ENCODE measurements at places on chromosomes 7 and 10.

GRCh38 chr7:33745934-33746333, 159.4 kb upstream of the BMPER start:
- DNase-seq = no peak

- DNase-seq = no peak
Measured at GRCh38 chr7:112173568-112173905, 32.7 kb downstream of the DOCK4 start.

DNA sequence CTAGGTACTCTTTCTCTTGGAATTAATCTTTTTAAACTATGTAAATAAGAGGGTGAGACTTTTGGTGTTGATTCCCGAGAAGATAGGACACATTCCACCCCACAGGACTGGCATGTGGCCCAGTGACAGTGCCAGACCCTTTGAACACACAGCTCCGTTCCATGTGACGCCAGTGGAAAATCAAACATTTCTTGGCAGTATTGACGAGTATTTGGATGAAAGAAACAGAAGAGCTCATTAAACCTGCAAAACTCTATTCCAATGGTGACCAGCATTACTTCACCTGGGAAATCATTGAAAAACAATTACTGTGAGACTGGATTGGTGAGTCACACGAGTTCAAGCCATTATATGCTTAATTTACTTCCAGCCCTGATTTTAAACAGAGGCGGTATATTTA, 25.8 kb downstream of the AKR1E2 start:
- DNase-seq = no peak

DNA sequence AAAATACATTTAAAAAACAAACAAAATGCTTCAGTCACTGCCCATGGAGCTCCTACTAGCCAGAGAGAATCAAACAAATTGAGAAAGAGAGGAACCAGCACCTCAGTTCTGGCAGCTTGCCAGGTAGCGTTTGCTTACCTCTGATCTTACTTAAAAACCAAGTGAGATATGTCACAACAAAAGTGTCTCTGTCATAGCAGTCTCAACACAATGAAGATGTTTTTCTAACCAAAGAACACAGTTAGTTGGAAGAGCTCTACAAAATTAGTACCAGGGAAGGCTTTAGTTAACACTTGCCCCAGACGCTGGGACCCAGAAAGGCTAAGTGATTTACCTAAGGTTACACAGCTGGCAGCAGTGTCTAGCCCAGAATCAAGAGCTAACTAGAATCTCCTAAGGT, 3.4 kb downstream of the DOCK4 start:
- DNase-seq = no peak

- no peak for DNase-seq
Measured at GRCh38 chr10:98511876-98512275, 65.1 kb upstream of the HPS1 start.

All from DMS 273 treated with DMSO at 0.1 percent for 48 hours (cell line).